ENCODE measurements at places on chromosomes 5 and 9. TPM values are rescaled to one million over a fixed set of nuclear protein-coding genes. Genes with fewer than 3 reads are reported as not detected.
A peak's percentile ranks its signal among the peaks of the same experiment; 100 is the strongest.

DNA sequence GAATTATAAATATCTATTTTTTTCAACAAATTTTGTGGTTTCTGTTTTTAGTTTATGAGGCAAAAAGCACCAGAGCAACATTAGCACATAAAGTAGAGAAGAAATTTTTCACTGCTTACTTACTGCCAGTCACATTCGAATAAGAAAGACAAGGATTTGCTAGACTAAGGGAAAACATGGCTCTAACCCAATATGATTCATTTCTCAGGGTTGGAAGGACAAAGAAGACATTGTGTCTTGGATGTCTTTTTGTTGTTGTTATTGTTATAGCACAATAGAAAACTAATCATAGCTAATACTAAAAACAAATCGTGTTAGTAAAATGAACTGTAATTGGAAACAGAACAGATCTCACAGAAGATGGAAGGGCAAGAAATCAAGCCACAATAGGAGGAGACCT lies 90.9 kb upstream of the SLCO6A1 start:
- peak; percentile 22 for DNase-seq

DNA sequence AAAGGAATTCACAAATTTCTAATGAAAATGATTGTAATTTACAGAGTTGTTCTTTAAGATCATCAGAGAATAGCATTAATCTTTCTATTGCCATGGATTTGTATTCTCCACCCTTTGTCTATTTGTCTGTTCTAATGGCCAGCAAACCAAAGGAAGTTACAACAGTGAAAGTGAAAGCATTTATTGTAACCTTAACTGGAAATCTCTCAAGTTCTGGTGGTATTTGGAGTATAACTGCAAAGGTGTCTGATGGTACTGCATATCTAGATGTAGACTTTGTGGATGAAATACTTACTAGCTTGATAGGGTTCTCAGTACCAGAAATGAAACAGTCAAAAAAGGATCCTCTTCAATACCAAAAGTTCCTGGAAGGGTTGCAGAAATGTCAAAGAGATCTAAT lies 21.7 kb downstream of the RMI1 start:
- no peak for DNase-seq

DNA sequence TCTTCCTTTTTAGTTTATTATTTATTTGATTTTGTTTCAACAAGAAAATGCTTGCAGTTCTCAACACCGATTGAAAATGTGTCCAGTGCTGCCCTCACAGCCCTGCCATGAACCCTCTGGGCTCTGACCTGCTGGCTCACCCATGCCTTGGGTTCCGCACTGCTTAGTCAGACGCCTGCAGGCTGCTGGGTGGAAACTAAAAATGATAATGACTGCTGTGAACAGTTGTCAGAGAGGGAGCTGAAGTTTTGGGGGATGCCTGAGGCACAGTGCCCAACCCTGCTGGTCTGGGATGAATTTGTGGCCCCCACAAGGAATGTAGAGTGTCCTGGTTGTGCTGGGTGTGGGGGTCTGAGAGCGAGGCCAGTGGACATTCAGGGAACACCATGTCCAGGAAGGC lies 22.2 kb upstream of the CFAP157 start:
- no peak for DNase-seq

DNA sequence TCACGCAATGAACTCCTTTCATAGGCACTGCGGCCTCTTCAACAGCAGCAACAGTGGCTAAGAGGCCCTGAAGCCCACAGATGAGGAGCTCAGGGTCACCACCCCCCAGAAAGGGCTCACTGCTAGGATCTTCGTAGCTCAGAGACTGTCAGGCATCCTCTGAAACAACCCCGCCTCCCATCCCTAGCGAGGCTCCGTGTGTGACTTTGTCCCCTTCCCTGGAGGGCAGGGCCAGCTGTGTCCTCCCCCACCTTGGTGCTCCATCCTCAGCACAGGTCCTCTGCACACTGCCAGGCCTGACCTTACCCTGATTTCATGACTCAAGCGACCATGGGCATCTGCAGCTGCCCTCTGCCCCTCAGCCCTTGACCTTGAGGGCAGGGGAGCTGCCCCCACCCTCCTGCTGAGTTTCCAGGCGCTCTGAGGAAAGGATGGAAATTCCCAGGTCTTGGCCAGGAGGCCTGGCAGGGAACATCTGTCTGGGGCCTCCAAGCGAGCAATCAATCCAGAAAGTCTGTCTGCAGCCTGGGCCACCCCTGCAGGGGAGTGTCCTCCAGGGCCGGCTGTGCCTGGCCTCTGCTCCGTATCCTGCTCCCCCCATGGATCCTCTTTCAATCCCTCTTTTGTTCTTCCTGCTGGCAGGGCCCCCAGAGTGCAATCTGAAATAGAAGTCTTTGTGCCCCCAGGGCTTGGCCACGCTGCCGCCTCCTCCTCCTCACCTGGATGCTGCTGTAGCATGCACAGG lies 6.8 kb upstream of the IRX4 start:
- DNase-seq, result no peak

GRCh38 chr9:2726650-2727340 lies 9.5 kb downstream of the KCNV2 start:
- peak; percentile 49 for DNase-seq

DNA sequence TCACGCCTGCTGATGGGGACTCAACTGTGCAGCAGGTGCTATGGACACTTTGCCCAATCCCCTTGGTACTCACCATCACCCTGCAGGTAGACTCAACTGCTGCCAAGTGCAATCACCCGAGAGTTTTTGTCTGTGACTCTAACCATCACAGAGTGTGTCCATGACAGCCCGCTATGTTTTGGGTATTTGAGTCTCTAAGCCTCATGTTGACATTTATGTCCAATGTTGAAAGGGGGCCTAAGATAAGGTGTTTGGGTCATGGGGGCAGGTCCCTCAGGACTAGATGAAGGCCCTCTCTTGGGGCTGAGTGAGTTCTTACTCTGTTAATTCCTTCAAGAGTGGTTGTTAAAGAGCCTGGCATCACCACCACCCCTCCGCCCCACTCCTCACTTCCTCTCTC lies 44.1 kb upstream of the GABRP start:
- DNase-seq, result no peak

DNA sequence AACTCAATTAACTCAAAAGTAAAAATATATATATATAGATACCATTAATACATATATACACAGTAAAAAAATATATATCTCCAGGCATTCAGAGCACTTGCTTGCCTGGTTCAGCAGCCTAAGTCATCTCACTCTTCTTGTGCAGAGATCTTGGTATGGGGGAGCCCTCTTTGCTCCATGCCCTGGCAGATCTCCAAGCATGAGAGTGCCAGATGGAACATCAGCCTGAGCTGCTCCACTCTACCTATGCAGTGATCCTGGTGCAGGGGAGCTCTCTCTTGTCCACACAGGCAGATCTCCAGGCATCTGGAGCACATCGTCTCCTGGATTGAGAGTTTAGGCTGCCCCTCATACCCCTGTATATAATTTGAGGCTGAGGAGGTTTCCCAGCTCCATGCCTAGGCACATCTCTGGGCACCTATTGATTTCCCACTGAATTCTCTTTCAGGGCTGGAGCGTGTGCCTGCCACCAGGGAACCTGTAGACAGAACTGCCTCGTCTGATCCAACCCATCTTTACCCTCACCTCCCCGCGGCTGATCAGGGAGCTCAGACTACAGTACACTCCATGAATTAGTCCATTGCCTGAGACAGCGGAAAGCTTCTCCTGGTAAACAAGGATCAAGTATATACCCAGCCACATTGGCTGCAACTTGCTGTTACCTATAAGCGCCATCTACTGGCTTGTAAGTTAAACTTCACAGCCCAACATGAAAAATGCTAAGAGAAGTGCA lies 342.4 kb upstream of the GRIA1 start:
- peak; percentile 86 for DNase-seq

GRCh38 chr5:19047277-19047676 lies 940.7 kb downstream of the CDH18 start:
- no peak for DNase-seq

DNA sequence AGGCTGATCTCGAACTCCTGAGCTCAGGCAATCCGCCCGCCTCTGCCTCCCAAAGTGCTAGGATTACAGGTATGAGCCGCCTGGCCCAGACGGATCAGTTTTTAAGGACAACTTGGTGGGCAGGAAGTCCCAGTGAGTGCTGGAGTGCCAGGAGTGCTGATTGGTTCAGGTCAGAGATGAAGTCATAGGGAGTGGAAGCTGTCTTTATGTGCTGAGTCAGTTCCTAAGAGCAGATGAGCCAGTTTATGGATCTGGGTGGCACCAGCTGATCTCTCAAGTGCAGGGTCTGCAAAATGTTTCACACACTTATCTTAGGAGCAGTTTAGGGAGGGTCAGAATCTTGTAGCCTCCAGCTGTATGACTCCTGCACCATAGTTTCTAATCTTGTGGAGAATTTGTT lies 292.1 kb upstream of the ELAVL2 start:
- no peak for DNase-seq

Gene PCDHA9
- not detected for total RNA-seq

Gene PIP5K1B
- 0.04 TPM for total RNA-seq

Gene SPATA31E1
- not detected for total RNA-seq

Gene LYRM7
- 8.0 TPM for total RNA-seq

Gene F12
- total RNA-seq, result 9.7 TPM
